Activated CD8-positive, alpha-beta memory T cell treated with anti-CD3 and anti-CD28 coated beads, Interleukin-2, amount 10 ng/mL, durations not matched to agents 7 days and 5 days (primary cell): ENCODE measurements at places on chromosomes 2 and 18.

DNA sequence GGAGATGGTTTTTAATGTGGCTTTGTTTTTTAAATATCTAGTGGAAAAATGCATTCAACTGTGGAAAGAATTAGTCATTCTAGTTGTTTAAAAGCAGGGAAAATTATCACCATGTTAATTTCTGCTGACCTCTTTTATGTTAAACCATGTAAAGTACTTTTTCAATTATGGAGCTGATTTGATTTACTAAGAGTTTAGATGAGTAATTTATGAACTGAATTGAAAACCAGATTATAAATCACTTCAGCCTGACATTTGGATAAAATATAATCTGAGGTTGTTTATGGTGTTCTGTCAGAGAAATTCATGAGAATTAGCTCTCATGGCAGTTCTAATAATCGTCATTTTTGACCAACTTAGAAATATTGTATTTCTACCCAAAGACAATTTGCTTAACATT is 11.6 kb downstream of the ITGA4 start:
- DNase-seq: no peak

- DNase-seq: no peak
These were observed 158.4 kb downstream of the SP3 start for GRCh38 chr2:173806761-173807160.

GRCh38 chr2:204183608-204184007 is 247.0 kb downstream of the ICOS start:
- DNase-seq: no peak

GRCh38 chr2:100902817-100903405 is 83.0 kb downstream of the NPAS2 start:
- DNase-seq: peak; percentile 36

DNA sequence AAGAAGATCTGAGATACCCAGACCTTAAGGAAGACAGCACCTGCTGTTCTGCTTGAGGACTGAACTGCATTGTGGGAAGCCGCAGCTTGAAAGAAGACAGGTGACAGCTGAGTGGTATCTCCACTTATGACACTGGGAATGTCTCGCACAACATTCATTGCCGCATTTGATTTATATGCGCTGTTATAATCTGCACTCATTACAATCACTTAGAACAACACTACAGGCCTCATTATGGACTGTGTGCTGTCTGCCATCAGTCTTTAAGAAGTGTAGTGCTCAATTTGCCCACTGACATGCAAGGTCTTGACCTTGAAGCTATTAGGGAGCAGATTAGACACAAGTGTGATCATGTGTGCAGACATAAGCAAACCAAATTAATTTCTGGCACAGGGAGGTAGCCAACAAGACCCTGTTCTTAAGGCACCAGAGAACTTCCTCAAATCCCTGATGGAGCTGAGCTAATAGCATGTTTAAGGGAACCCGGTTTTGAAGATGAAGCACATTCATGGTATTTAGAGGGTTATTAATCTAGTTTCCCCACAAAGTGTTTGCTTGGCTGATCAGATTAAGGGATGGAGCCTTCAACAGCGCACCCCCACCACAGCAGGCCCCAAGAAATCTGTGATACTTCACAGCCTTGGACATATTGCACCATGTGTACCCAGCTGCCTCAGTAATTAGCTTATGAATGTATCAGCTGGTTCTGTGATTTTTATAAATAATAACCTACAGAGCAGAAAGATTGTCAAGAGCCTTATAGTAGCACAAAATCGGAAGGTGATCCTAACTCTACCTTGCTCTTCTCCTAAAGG is 146.8 kb downstream of the SATB2 start:
- no peak for DNase-seq

DNA sequence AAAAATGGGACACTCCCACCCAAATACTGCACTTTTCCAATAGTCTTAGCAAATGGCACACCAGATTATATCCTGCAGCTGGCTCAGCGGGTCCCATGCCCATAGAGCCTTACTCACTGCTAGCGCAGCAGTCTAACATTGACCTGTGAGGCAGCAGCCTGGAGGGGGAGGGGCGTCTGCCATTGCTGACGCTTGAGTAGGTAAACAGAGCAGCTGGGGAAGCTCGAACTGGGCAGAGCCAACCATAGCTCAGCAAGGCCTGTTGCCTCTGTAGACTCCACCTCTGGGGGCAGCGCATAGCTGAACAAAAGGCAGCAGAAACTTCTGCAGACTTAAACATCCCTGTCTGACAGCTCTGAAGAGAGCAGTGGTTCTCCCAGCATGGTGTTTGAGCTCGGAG is 110.4 kb downstream of the CTIF start:
- no peak for DNase-seq

- DNase-seq: no peak
These were observed 104.5 kb downstream of the MEIS1 start for GRCh38 chr2:66539452-66539851.

DNA sequence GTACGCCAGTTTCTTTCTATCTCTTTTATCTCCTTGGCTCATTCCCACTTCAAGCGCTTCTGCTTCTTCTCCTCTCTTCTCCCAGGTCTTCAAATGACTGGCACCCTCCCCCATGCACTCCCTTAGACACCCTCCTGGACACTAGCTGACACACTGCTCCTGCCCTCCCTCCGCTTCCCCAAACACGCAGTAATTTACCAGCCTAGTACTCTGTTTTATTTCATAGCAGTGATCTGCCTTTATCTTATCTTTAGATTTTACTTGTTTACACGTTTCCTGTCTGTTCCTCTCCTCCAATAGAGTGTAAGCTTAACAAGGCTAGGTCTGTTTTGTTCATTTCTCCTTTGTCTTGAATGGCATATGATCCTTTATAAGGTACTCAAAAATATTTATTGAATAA is 93.9 kb downstream of the SCN3A start:
- DNase-seq: no peak

DNA sequence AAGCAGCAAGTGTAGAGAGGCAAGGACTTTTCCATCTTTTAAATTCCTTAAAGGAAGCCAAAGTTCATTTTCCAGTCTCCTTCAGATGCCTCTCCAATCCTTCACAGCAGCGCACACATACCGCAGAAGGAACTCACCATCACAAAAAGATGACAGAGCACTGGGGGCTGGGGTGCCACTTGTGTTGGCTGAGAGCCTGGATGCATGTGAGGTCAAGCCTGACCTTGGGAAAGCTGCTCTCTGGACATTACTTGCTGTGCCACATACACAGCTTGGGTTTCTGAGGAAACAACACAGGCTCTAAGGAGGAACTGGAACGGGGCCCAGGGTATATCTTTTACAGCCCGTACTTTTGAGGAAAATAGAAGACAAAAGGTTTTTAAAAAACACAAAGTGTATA is 364.3 kb upstream of the MEX3C start:
- no peak for DNase-seq

GRCh38 chr2:104289651-104290565 is 564.0 kb upstream of the POU3F3 start:
- DNase-seq: no peak

DNA sequence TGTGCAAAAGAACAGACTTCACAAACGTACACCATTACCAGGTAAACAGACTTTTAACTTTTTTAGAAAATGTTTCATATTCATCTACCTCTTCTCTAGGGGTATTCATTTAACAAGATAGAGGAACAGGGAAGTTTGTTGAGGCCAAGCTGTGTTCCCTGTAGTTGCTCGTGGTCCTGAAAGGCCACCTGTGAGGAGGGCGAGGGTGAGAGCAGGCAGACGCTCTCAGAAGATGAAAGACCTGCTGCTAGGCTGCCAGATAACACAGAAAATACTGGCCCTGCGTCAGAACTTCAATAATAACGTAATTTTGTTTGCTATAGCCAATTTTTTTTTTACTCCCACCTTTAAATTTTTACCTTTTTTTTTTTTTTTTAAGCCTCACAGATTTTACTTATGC is 42.0 kb downstream of the SOCS6 start:
- DNase-seq: no peak

DNA sequence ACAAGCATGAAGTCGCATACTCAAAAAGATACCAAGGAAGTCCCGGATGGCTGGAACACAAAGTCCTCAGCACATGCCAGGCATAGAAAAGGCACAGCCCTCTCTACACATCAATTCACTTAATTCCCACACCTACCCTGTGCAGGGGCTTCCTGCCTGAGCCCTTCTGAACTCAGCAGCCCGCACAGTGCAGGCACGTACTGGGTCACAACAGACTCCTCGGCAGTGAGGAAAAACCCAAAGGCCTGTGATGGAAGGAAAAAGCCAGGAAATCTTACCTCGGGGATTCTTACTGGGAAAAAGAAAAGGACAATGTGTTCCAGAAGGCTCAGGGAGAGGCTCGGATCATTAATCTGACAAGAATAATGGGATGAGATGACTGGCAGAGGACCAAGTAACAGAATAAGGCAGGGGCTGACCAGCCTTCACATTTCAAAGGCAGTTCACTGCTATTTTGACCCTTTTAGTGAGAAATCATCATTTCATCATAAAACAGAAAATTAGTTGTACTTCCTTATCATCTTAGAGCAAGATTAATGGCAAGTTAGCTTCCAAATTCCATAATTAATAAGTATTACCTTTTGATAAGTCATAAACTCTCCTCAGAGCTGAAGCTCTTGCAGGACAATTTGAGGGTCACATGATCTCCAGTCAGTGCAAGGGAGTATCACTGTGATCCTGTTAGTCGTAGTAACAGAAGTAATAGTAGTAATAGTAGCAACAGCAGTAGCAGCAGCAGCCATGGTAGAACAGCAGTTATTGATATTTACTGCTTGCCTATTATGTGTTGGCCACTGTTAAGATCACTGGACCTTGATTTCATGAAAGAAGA is 87.4 kb downstream of the STK39 start:
- no peak for DNase-seq

DNA sequence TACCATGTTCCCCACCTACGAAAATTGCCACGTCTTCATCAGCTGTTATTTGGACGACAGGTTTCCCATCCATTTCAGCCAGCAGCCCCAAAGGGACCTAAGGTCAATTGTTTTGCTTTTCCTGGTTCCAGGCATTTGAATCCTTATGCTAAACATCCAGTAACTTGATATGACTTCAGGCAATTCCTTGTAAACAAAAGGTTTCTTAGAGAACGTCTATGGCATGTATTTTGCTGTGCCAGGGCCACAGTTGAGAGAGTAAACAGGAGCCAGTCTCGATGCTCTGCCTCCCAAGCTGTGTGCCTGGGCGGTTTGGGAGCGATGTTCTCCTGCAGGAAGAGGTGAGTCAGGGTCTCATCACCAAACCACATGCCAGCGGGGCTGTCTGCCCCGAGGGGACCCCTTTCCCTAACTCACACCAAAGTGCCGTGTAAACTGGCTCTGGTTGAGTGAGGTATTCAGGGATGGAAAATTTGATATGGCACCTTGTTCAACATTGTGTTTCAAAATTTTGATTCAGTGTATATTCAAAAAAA is 12.9 kb upstream of the MC5R start:
- no peak for DNase-seq

DNA sequence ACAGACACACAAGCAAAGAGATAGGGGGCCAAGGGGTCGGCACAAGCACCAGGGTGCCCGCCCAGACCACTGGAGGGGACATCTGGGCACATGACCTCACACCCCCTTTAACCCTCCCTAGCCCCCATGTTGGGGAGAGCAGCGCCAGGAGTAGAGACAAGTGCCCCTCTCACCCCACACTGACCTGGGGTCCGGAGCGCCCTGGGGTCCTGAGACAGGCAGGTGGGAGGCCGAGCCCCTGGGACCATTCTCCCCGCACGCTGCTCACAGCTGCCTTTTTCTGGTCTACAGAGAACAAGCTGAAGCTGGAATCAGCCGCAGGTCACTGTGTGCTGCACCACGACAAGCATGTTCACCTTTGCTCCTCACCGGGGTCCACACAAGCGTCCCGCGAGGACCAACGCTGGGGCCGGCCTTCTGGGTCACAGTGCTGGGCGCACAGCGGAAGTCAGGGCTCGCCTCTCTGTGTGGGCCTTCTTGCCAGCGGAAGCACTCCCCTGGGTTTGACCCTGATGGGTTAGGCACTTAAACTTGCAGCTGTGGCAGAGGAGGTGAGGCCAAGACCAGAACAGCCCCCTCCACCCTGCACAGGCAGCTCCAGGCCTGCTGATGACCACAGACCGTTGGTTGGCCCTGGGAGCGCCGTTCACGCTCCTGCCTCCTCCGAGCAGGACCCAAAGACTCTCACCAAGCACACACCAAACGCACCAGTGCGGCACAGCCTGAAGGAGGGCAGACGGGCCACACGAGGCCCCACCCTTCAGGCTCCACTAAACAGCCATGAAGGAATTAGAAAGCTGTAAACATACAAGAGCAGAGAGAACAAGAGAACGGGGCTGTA is 275.3 kb downstream of the EIPR1 start:
- DNase-seq: no peak

- no peak for DNase-seq
These were observed 145.0 kb downstream of the ZBTB7C start for GRCh38 chr18:48263914-48264902.

DNA sequence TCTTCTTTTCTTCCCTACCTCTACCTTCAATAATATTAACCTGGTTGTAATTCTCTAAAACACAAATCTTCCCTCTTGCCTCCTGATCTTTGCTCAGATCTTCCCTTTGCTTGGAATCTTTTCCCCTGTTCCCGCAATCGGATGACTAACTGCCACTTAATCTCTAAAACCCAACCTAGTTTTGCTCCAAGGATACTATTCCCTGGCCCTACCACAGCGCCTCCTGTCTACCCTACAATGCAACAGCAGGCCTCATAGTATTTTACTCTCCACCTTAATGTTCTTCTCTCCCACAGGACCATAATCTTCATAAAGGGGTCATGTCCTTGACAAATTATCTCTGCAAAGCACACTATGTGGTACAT is 246.8 kb upstream of the TNP1 start:
- no peak for DNase-seq

GRCh38 chr18:23629444-23629946 is 33.2 kb downstream of the ANKRD29 start:
- DNase-seq: no peak

DNA sequence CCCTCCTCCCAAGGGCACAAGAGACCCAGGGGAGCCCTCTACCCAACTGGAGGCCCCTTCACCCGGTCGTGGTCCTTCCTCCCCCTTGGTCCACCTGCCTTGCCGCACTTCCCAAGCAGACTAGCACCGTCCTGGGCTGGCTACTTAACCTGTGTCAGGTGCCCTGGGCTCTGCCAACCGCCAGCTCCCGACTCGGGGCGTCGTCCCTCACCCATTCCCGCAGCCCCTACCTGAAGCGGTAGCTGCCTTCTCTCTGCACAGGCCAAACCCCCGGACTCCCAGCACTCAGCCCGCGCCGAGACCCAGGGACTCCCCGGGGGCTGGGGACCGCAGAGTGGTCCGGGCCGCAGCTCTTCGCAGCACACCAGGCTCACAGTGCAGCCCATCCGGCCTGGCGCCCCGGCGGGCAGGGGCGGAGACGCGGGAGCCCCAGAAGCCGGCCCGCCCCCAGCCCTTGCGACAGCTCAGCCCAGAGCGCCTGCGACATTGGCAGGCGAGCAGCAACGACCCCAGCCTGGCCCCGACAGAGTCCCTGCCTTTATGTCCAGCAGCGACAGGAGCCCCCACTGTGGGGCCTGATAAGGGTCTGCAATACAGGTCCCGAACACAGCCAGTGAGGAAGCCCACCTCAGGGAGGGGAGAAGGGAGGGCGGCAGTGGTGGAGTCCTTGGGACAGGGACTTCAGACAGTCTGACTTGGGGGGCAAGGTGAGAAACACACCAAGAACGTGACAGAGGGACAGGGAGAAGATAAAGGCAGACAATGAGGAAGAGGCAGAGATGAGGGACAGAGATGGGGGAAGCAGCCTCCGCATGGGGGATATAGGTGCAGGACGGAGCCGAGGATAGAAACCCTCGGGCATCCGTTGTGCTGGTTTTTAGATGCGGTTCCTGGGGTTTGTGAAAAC is 31.0 kb upstream of the TNS1 start:
- peak; percentile 40 for DNase-seq

GRCh38 chr18:30175621-30176225 is 866.8 kb downstream of the DSC3 start:
- no peak for DNase-seq
